ENCODE measurements at places on chromosomes 5 and 9.

GRCh38 chr9:107373809-107374208, 90.7 kb downstream of the RAD23B start:
- no peak for DNase-seq

DNA sequence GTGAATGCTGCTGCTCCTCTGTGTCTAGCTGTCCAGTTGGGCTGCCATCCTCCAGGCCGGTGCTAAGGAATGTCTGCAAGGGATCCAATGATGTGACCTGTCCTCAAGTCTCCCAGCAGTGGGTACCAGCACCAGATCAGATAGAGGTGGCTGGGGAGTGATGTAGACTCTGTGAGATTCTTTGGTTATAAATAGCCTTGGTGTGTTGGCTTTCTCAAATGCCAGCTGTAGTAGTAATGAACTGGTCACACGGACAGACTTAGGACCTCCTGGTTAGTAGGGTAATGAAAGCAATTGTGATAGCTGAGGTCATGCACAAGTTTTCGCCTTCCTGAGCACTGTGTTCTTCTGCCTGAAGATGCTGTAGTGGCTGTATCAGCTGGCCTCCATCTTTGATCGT, 29.9 kb upstream of the RANBP6 start:
- no peak for DNase-seq

- no peak for DNase-seq
Observed at GRCh38 chr9:96232539-96233241, 69.3 kb downstream of the HSD17B3 start.

DNA sequence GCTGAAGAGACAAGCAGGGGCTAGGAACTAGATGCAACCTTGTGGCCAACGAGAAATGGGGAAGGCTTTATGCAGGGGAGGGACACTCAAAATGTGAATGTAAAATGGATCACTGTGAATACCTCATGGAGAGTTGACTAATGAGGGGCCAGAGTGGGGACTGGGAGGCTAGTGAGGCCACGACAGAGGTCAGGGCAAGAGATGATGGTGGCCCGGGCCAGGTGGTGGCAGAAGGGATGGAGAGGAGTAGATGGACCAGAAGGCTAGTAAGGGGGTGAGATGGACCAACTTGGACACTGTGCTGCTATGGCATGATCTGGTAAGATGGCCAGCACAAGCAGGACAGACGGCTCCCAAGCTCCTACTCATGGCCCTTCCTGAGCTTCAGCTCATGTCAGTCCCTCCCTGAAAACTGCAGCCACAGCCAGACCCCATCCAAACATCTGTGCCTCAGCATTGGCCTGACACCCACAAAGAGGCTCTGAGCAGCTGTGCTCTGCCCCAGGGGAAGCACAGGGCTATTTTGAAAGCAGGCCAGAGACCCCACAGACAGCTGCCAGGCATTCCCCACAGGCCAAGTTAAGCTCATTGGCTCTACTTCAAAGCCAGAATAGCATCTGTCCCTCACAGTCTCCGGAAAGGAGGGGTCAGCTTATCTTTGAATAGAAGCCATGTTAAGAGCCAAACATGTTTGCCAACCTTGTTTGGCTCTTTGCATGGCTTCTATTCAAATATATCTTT, 22.1 kb downstream of the P4HA2 start:
- DNase-seq: no peak

GRCh38 chr9:70924895-70925547, 196.4 kb downstream of the TRPM3 start:
- DNase-seq: no peak

DNA sequence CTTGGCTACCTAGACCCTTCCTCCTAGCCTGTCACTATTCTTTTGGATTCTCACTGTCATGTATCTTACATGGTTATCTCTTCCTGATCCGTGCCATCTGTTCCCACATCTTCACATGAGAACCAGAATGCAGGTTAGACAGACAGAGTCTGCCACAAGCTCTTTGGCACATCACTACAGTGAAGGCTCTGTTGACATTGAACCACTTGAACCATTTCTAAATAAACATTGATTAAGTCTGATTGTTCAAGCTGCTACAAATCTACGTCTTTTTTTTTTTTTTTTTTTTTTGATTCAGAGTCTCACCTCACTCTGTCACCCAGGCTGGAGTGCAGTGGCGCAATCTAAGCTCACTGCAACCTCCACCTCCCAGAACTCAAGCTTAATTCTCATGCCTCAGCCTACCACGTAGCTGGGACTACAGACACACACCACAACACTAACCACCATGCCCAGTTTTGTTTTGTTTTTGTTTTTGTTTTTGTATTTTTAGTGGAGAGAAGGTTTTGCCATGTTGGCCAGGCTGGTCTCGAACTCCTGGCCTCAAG, 85.1 kb upstream of the LRRTM2 start:
- DNase-seq: no peak

DNA sequence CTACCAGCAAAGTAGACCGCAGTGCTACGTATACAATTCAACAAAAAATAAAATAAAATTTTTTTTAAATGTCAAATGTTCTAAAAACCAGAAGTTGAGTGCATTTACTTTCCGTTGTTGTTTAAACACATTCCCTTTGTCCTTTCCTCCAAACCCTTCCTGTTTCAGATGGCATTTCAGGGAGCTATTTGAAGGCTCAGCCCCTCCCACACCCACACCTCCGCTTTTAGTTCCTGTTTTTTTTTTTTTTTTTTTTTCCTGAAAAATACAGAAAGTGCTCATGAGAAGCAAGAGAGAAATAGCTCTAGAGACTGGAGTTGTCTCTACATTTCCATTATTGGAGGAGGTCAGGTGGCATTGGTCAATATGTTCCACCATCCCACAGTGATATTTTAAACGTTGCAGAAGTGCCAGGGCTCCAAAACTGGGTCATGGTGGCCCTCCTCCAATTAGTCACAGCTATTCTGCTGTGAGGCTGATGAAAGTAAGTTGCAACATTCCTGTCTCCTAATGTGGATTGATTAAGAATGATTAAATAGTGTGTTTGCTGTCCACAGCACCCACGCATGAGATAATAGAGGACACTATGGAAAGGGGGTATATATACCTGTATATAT, 106.9 kb downstream of the GABRG2 start:
- DNase-seq: no peak

- DNase-seq: no peak
Observed at GRCh38 chr5:104265531-104266140, 703.0 kb upstream of the NUDT12 start.

DNA sequence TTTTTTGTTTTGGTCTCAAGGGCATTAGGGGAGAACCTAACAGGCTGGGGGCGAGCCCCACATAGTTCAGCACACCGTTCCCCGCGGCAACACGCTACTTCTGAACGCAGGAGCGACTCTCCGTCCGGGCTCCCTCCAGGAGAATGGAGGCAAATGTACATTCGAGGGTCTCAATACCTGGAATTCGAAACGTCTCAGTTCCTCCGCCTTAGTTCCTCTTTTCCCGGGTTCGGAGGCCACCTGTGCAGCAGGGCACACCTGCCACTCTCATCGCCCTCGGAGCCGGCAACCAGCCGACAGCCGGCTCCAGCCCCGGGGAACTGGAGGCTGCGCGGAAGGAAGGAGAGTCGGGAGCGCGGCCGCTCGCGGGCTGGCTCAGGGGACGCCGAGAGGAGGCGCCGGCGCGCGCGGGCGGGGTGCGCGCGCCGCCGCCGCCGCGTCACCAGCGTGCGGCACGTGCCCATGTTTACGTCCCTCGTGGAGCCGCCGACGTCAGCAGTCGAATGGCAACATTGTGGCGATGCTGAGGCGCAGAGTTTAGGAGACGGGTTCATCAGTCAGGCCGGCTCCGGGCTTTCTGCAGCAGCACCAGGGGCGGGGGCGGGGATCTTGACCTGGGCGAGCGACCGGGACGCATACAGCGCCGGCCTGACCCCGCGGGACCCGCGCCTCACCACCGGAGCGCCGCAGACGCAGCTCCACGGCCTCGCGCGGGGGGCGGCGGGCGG, at the start of gene JMY:
Gene JMY (plus strand): TSS at position 498 of the 728 bp plus-strand sequence. CDS start 520 bp downstream, outside the sequence.
- peak; percentile 83 for DNase-seq

DNA sequence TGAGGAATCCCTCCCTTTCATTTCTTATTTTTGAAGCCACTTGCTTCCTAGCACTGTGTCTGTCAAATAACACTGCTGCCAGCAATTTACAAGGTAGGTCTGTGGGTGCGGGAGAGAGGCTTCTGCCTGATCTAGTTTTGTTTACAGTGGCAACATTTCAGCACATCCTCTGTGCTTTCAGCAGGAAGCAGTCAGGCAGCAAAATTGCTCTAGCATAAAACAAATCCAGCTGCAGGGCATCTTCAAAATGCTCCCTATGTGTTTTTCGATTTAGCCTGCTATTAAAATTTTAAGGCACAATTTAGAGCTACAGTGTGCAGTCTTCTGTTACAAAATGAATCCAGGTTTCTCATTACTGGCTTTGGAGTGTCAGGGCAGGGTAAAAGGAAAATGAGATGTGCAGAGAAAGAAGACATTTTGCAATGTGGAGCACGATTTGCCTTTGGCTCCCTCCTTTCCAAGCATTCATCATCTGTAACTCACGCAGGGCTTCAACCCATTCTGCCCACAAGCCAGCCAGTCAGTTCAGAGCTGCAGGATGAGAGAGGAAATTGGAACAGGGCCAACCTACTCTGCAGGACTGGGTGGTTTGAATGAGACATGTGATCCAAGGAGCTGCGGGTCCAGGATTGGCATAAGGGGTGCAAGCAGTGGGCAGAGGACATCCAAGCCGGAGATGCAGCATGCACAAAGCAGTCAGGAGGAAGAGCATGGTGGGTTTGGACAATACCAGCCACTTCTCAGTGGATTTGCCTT, 143.4 kb upstream of the APC start:
- DNase-seq: no peak

DNA sequence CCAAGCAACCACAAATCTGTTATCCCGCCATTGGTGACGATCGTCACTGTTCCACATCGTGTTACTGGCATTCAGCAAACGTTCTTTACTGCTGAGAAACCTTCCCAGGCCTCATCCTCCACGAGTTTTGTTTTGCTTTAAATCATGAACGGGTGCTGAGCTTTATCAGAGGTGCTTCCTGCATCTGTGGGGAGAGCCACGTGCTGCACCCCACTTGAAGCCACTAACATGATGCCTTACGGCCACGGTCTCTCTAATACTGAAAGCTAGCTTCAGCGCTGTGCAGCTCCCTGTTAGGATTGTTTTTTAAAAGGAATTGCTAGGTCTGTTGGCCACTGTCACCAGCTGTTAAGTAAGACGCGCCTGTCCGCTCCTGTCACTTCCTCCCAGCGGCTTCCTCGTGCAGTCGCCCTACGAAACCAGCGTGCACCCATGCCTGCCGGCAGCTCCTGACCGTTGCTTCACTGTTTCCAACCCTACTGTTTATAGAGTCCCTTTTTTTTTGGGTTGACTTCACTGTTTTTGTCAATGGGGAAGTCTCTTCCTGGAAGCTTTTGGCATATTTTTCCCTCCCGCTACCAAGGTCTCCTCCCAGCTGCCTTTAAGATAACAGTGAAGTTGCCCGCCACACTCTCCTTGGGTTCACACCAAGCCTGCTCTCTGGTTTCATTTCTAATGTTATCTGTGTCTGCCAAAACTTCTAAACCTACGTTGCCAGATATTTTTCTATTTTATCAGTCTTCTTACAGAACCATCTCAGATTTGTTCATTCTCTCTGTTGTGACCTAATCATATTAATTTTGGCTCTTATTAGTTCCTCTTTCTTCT, 20.3 kb downstream of the LPCAT1 start:
- DNase-seq: no peak

DNA sequence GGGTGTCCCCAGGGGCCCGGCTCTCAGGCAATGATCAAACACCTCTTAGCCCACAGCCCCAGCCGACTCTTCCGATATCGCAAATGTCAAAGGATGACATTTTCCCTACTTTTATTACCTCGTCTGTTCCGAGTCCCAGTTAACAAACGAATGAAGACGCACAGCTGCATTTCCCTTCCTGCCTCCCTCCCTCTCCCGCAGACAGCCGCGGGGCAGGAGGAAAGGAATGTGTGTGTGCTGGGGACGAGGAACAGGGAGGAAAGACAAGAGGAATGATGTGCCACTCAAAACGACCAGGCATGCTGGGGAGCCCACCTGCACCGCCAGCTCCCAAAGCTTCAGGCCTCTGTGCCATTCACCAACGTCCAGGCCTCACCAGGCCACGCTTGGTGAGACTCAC, 125.9 kb upstream of the SARDH start:
- no peak for DNase-seq

DNA sequence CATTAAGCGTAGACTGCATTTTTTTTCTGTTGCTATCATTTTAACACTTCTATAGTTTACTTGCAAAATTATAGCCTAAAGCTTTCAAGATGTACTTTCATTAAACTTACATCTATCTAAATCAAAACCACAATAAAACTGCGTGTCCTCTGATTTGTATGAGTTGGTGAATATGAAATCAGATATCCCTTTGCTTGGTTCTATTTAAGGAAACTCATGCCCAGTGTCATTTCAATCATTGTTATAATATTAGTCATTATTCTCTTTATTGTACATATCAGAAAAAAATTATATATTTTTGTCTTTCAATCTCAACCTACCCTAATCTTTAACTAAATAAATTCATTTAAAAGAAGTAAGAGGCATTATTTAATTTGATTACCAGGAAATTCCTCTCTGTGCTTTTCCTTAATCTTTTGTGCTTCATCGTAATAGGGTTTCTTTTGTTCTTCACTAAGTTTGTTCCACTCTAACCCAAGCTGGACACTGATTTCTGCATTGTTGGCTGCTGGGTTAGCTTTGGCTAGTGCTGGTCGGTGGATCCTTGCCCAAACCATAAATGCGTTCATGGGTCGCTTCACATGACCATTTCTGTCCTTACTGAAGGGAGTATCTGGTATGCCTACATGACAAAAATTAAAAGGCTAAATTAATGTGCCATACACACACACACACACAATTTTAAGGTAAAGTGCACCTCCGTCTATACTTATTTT, 3.8 kb downstream of the SOX30 start:
- no peak for DNase-seq

DNA sequence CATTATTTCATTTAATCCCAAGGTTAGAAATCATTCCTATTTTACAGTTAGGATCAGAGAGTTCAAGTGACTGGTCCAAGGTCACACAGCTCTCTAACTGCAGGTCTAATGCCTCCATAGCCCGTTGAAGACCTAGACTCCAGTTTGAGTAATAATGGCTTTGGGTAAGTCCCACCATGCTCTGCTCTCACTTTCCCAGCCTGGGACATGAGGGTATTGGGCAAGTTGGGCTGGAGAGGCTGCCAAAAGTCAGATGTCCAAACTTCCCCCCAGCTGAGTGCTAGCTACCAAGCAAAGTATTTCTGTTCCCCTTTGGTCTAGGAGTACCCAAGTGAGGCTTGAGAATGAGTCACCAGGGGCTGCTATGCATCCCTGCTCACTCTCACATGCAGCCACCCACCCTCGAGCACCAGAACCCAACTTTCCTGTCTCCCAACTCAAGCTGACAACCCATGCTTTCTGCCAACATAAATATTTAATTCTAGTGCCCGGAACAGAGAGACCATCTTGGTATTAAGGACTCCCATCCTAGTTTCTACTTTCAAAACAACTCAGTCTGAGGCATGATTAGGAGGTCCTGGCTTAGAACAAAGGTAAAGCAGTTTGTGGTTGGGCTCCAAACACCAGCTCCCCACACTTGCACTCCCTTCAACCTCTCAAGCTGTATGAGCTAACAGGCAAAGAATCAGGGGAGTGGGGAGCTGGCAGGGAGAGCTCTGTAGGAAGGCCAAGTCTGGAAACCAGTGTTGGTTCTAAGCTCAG, 236.5 kb upstream of the TRIM32 start:
- DNase-seq: no peak

- DNase-seq: no peak
Observed at GRCh38 chr9:89460551-89460950, 37.4 kb downstream of the SEMA4D start.

- DNase-seq: no peak
Observed at GRCh38 chr9:5510360-5510931, at the start of gene PDCD1LG2. TSS of gene PDCD1LG2 (plus strand) at chr9:5510531. CDS start at chr9:5522547, 12,016 bp downstream.

Data from NK-92 treated with Interleukin-12 subunit alpha and Interleukin-12 subunit beta, amount 100 ng/mL, for 24 hours (cell line).